Right lobe of liver (tissue), 6 donors: ENCODE measurements at places on chromosomes 16 and 17. TPM values are rescaled to one million over a fixed set of nuclear protein-coding genes. Genes with fewer than 3 reads are reported as not detected.
A peak's percentile ranks its signal among the peaks of the same experiment; 100 is the strongest.

GRCh38 chr16:68737046-68737729, at the start of gene CDH1:
Gene CDH1, plus strand, starts transcription at chr16:68737292. Its CDS starts 124 bp downstream, at chr16:68737416.
- DNase-seq = peak; percentile 88

DNA sequence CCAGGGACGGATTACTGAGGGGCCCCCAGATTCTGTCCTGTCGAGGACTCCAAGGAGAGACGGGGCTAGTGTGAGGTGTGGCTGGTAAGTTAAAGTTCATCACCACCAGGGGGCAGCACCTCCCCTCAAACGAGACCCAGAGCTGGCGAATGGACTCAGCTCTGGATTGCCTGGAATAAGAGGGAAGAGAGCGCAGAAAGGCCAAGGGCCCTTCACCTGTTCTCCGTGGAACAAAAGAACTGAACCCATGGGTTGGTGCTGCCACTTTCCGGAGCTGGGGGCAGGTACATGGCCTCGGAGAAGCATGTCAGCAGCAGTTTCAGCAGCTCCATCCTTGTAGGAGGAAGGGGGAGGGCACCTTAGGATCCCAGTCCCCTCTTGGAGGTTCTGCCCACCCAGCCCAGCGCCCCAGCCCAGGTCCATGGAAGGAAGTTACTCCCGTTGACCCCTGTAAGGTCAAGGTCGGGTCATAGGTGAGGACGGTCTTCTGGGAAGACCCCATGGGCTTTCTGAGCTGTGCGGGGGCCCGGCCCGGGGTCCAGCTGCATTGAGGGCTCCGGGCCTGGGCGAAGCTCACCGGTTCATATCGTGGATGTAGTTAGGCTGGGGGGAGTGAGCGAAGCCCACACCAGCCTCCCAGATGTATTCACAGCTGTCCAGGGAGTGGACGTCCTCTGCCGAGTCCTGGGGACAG, 10.8 kb downstream of the HID1 start:
- peak; percentile 86 for DNase-seq

DNA sequence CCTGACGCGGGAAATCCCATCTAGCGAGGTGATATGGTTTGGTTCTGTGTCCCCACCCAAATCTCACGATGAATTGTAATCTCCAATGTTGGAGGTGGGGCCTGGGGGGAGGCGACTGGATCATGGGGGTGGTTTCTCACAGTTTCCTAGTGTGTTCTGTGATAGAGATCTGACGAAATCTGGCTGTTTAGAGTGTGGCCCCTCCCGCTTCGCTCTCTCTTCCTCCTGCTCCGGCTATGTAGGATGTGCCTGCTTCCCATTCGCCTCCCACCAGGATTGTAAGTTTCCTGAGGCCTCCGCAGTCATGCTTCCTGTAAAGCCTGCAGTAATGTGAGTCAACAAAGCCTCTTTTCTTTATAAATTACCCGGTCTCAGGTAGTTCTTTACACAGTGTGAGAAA, 31.6 kb downstream of the IFT140 start:
- no peak for DNase-seq

The ABCC12 gene
- not detected for total RNA-seq

The GAS2L2 gene
- not detected for total RNA-seq
